Activated T-helper 1 cell treated with anti-CD3 and anti-CD28 coated beads, Interleukin-12 subunit alpha, Interleukin-12 subunit beta, Interleukin-2, Interleukin-4 antibody, amounts not matched to agents 30 ng/mL and 10 ng/mL and 1 ng/mL, durations not matched to agents 14 hours and 24 hours and 36 hours (primary cell): ENCODE measurements at places on chromosomes 1 and 21.

- H3K36me3 ChIP-seq: no peaks in the 10 kb centered on the region
- no peak for DNase-seq
- no peaks in the 10 kb centered on the region for H3K4me1 ChIP-seq
- peaks cover 29% of the 10 kb centered on the region for H3K27me3 ChIP-seq
- no peak overlapping the region for H3K4me3 ChIP-seq
- H3K27ac ChIP-seq: peak overlapping the region; percentile 37
Observed at GRCh38 chr1:16677552-16678431, 11.0 kb upstream of the RNU1-3 start.

GRCh38 chr1:222127526-222128152, 385.8 kb upstream of the DUSP10 start:
- peaks cover 7% of the 10 kb centered on the region for H3K27me3 ChIP-seq
- no peaks in the 10 kb centered on the region for H3K4me1 ChIP-seq
- no peak overlapping the region for H3K27ac ChIP-seq

- DNase-seq: no peak
- no peaks in the 10 kb centered on the region for H3K27me3 ChIP-seq
- no peaks in the 10 kb centered on the region for H3K36me3 ChIP-seq
- no peaks in the 10 kb centered on the region for H3K4me1 ChIP-seq
Observed at GRCh38 chr1:15712168-15712567, 23.9 kb upstream of the SLC25A34 start.

DNA sequence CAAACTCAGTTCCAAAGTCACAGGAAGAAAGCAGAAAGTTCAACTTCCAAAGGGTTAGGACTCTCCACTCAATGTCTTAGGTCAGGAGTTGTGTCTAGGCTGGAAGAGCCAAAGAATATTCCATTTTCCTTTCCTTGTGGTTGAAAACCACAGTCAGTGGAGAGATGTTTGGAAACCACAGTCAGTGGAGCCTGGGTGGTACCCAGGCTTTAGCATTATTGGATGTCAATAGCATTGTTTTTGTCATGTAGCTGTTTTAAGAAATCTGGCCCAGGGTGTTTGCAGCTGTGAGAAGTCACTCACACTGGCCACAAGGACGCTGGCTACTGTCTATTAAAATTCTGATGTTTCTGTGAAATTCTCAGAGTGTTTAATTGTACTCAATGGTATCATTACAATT, 11.7 kb downstream of the ATF3 start:
- H3K4me3 ChIP-seq: no peak overlapping the region
- H3K27ac ChIP-seq: no peak overlapping the region
- no peak for DNase-seq

DNA sequence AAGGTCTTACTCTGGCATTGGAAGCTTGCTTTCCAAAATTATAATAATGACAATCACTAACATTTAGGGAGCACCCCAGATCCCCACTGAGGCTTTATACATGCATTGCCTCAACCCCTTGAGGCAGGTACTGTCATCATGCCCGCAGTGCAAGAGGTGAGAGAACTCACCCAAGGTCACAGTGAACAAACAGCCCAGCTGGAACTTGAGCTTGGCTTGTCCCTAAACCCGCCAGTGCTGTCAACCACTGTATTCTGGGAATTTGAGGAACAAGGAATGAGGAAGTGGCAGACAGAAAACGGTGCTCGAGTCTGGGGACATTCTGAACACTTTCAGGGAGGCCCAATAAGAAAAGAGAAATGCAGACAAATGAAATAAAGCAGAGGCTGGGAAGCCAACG, 34.6 kb upstream of the TLR5 start:
- no peak overlapping the region for H3K4me3 ChIP-seq
- no peak overlapping the region for H3K27ac ChIP-seq
- H3K27me3 ChIP-seq: peaks cover 12% of the 10 kb centered on the region
- no peaks in the 10 kb centered on the region for H3K36me3 ChIP-seq
- DNase-seq: no peak

DNA sequence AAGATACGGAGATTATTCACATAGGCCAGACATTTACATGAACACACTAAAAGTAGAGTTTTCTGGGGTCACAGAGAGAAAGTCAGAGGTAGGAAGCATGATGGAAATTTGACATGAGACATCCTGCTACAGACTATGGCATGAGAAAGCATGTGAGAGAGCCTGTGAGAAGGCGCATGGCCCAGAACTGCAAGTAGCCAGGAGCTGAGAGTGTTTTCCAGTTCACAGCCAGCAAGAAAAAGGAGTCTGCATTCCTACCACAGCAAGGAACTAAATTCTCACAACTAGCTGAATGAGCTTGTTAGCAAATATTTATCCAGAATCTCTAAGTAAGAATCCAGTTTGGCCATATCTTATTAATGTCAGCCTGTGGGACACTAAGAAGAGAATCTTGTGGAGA, 673.3 kb downstream of the BRINP3 start:
- no peaks in the 10 kb centered on the region for H3K4me1 ChIP-seq
- H3K27ac ChIP-seq: no peak overlapping the region
- no peaks in the 10 kb centered on the region for H3K36me3 ChIP-seq
- no peak for DNase-seq

DNA sequence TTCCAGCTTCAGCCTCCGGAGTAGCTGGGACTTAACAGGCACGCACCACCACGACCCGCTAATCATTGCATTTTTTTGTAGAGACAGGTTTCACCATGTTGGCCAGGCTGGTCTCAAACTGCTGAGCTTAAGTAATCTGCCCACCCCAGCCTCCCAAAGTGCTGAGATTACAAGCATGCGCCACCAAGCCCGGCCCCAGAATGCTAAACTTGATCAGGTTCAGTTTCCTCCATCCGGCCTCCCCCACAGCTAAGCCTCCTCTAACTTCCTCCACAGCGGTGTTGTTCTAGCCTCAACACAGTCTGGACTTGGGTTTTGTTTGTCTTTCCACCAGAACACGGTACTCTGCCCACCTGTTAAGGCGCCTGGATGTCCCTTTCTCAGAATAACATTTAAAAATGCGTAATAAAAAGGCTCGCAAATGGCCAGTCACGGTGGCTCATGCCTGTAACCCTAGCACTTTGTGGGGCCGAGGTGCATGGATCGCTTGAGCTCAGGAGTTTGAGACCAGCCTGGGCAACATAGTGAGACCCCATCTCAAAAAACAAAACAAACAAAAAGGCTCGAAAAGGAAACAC, 2.4 kb downstream of the PARP1 start:
- no peak for DNase-seq
- H3K4me1 ChIP-seq: peaks cover 57% of the 10 kb centered on the region
- H3K36me3 ChIP-seq: peaks cover 27% of the 10 kb centered on the region
- peaks cover 3% of the 10 kb centered on the region for H3K27me3 ChIP-seq

- H3K4me3 ChIP-seq: no peak overlapping the region
- DNase-seq: no peak
- H3K27me3 ChIP-seq: no peaks in the 10 kb centered on the region
Observed at GRCh38 chr21:41366522-41367151, 4.8 kb downstream of the MX2 start.

DNA sequence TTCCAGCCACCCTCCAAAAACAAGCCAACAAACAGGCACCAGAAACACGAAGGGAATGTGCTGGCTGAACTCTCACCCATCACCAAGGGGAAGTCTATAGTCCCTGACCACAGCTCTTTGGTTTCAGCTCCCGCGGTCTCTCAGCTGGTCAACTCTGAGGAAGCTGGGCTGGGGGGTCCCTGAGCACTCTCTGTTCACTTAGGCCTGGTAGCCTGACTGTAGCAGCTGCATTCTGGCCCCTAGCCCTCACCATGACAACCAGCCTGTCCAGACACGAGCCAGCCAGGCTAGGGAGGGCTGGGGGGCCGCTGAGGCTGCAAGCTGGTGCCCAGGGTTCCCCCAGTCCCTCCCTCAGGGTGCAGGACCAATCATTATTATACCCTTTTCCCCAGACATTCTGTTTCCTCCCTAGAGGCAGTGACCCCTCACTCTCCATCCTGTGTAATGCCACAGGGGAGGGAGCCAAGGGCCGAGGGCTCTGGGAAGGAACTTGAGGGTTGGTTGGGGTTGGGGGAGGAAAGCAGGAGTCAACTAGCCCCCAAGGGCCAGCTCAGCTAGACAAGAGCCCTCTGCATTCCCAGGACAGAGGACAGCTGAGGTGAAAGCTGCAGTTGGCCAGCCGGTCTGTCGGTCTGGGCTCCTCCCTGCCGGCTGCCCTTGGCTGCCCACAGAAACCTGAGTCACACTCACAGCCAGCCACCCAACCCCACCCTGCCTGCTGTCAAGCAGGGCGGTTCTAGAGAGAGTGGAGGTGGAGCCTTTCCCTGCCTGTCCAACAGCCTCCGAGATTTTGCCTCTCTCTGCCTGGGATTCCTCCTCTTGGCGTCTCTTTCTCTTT, 1.2 kb upstream of the TRAPPC3 start:
- H3K27ac ChIP-seq: peak overlapping the region; percentile 99
- H3K36me3 ChIP-seq: peaks cover 9% of the 10 kb centered on the region
- DNase-seq: peak; percentile 79
- H3K27me3 ChIP-seq: no peaks in the 10 kb centered on the region
- H3K4me1 ChIP-seq: peaks cover 68% of the 10 kb centered on the region

GRCh38 chr1:180254854-180255253, 24.8 kb downstream of the LHX4 start:
- H3K27me3 ChIP-seq: peaks cover 7% of the 10 kb centered on the region
- H3K36me3 ChIP-seq: no peaks in the 10 kb centered on the region
- no peak overlapping the region for H3K27ac ChIP-seq
- no peak overlapping the region for H3K4me3 ChIP-seq
- H3K4me1 ChIP-seq: peaks cover 7% of the 10 kb centered on the region
- no peak for DNase-seq

GRCh38 chr1:10857687-10858086, 61.2 kb upstream of the CASZ1 start:
- H3K27ac ChIP-seq: no peak overlapping the region
- no peak for DNase-seq
- H3K27me3 ChIP-seq: peaks cover 8% of the 10 kb centered on the region
- H3K4me1 ChIP-seq: no peaks in the 10 kb centered on the region

- H3K4me3 ChIP-seq: no peak overlapping the region
- no peak overlapping the region for H3K27ac ChIP-seq
- peaks cover 55% of the 10 kb centered on the region for H3K36me3 ChIP-seq
- no peak for DNase-seq
- no peaks in the 10 kb centered on the region for H3K27me3 ChIP-seq
Observed at GRCh38 chr1:39450956-39451606, 40.4 kb upstream of the BMP8A start.

- H3K27me3 ChIP-seq: no peaks in the 10 kb centered on the region
- no peak overlapping the region for H3K4me3 ChIP-seq
- H3K36me3 ChIP-seq: no peaks in the 10 kb centered on the region
- H3K4me1 ChIP-seq: no peaks in the 10 kb centered on the region
- no peak overlapping the region for H3K27ac ChIP-seq
Observed at GRCh38 chr1:66033781-66034180, 241.1 kb downstream of the PDE4B start.

DNA sequence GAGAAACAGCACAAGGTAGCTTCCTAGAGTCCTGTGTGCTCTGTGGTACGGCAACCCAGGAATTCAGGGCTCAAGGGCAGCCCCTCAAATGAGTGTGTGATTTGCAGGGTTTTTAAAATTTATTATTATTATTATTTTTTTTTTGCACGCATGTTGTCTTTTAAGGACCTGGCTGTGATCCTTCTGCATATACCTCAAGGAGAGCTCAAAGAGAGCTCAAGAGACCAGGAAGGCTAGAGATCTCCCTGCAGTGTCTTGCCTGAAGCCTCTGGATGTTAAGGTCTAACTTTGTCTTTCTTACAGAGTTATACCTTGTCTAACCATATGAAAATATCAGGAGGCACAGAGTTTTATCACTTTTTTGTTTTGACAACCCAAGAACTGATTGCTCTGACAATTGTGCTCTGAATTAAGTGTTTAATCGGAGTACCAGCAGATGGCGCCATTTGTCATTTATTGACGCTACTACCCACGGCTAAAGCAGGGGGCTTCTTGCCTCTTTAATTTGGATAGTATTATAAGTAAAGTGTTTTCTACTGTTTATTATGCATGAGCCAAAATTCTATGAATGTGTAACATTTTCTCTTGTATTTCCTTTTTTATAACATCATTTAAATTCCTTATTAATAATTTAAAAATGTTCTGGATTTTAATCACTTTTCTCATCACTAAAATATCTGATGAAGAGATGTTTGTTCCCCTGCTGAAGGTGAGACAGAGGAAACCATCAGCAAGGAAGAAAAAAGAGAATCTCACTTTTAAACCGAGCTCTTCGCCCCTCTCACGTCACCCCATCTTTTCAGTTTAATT, 35.8 kb upstream of the LMO4 start:
- H3K36me3 ChIP-seq: no peaks in the 10 kb centered on the region
- peak; percentile 12 for DNase-seq
- H3K27me3 ChIP-seq: peaks cover 11% of the 10 kb centered on the region
- no peaks in the 10 kb centered on the region for H3K4me1 ChIP-seq

- no peak for DNase-seq
- H3K36me3 ChIP-seq: no peaks in the 10 kb centered on the region
- H3K27ac ChIP-seq: peak overlapping the region; percentile 84
- H3K4me3 ChIP-seq: peak overlapping the region; percentile 71
- peaks cover 65% of the 10 kb centered on the region for H3K4me1 ChIP-seq
- H3K27me3 ChIP-seq: no peaks in the 10 kb centered on the region
Observed at GRCh38 chr1:198519639-198520501, 20.6 kb downstream of the ATP6V1G3 start.
